ENCODE measurements at places on chromosomes 11 and 22. TPM values are rescaled to one million over a fixed set of nuclear protein-coding genes. Genes with fewer than 3 reads are reported as not detected.

DNA sequence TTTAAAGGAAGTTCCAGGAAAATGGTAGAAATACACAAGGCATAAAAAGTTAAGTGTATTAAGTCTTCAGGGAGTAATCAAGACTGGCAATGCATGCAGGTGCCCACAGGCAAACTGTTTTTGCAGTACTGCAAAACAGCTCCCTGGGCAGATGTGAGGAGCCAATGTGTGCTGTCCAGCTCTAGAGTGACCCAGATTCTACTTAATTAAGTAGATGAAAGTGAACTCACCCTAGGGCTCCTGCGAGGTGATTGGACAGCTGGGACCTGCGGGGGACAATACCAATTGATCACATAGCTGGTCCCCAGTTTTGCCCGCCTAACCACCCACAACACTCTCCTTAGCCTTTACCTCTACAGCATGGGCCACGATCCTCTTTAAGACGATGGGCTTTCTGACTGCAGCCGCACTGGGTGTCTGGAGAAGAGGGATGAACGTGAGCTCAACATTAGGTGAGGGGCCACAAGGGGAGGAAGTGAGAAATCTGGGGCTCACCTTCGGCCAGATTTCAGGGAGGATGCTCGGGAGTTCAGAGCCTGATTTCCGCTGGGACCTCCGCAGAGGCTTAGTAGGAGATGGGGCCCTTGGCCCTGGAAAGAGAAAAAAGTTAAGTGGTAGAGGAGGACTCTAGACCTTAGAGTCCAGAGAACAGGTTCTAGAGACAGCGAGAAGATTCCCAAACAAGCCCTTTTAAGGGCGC is 556 bp downstream of the CDCA5 start:
- H3K27me3 ChIP-seq = no peaks in the 10 kb centered on the region
- peak overlapping the region; percentile 75 for H3K4me3 ChIP-seq

DNA sequence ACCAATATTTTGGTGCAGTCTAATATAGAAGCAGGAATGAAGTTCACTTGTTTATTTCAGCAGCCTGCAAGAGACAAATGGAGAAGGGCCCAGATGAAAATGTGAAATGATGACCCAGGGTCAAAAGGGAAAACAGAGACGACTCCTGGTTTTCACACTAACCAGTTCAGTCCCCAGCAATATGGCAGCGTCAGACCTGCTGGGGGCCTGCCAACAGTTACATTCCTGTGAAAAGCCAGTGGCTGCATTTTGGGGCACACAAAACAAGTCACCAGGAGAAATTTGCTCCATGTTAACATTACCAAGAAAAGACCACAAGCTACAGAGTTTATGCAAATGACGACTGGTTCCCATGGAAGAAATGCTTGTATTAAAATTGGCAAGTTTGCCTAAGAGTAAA is 80.2 kb downstream of the CCDC34 start:
- no peaks in the 10 kb centered on the region for H3K27me3 ChIP-seq
- no peaks in the 10 kb centered on the region for H3K36me3 ChIP-seq
- H3K4me1 ChIP-seq = no peaks in the 10 kb centered on the region
- no peak overlapping the region for H3K27ac ChIP-seq
- no peak overlapping the region for H3K4me3 ChIP-seq

DNA sequence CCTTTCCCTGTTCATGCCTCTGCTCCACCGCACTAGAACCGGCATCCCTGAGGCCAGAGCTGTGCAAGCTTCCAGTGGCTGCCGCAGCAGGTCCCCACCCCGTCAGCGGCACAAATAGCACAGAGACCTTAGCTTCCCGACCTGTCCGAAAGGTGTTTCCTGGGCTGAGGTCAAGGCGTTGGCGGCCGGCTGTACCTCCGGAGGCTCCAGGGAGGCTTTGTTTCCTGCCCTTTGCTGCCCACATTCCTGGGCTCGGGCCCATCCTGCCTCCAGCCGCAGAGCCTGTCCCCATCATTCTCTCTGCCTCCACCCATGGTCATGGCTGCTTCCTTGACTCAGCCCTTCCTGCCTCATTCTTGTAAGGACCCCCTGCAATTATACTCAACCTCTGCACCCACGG is 31.2 kb downstream of the ARHGAP8 start:
- no peaks in the 10 kb centered on the region for H3K36me3 ChIP-seq
- H3K4me3 ChIP-seq = no peak overlapping the region
- DNase-seq = peak; percentile 77
- H3K27ac ChIP-seq = peak overlapping the region; percentile 68
- H3K27me3 ChIP-seq = no peaks in the 10 kb centered on the region

The ZNRD2 gene
- 32.6 TPM for polyA plus RNA-seq

DNA sequence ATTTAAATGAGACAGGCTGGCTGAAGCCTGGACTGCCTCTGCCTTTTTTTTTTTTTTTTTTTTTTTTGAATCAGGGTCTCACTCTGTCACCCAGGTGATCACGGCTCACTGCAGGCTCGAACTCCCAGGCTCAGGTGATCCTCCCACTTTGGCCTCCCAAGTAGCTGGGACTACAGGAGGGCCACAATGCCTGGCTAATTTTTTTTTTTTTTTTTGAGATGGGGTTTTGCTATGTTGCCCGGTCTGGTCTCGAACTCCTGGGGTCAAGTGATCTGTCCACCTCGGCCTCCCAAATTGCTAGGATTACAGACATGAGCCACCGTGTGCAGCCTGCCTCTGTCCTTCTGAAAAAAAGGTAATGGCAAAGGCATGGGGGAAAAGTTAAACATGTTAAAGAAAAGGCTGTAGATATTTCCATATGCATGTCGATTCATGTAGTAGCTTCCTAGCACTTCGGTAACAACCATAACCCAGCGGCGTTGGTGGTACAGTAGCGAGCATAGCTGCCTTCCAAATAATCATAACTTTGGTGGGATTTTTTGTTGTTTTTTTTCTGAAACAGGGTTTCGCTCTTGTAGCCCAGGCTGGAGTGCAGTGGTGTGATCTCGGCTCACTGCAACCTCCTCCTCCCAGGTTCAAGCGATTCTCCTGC is 48.8 kb downstream of the MCHR1 start:
- H3K4me1 ChIP-seq = peaks cover 13% of the 10 kb centered on the region
- H3K27me3 ChIP-seq = no peaks in the 10 kb centered on the region
- peak overlapping the region; percentile 64 for H3K27ac ChIP-seq
- no peak for DNase-seq
- no peak overlapping the region for H3K4me3 ChIP-seq

DNA sequence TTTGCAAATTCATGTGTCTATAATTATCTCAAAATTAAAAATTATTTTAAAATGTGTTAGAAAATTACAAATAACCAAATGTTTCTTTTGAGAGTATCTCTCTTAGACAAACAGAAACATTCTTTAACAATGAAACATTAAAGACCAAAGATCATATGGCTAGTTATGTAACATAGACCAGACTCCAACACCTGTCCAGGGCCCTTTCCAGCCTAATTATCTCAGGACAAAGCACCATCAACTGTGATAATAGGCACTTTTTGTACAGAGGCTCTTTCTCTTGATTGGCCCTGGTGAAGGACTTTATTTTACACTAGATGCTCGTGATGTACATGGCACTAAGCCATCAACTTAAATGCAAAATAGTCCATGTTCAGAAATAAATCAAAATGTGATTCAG is 5.0 kb upstream of the PLEKHA7 start:
- H3K4me1 ChIP-seq = peaks cover 10% of the 10 kb centered on the region
- DNase-seq = no peak
- H3K27me3 ChIP-seq = peaks cover 12% of the 10 kb centered on the region
- no peak overlapping the region for H3K27ac ChIP-seq

The GDPD4 gene
- 0.18 TPM for polyA plus RNA-seq

The TTC36 gene
- polyA plus RNA-seq = not detected

The DDX25 gene
- 0.11 TPM for polyA plus RNA-seq

- H3K27me3 ChIP-seq = no peaks in the 10 kb centered on the region
- H3K4me1 ChIP-seq = peaks cover 38% of the 10 kb centered on the region
- peak; percentile 88 for DNase-seq
- H3K36me3 ChIP-seq = no peaks in the 10 kb centered on the region
These were observed 483 bp upstream of the HYLS1 start for GRCh38 chr11:125886997-125887372.

The NAV2 gene
- polyA plus RNA-seq = 0.46 TPM

GRCh38 chr11:28448186-28448585 is 340.0 kb downstream of the METTL15 start:
- DNase-seq = no peak
- no peaks in the 10 kb centered on the region for H3K4me1 ChIP-seq
- H3K27ac ChIP-seq = no peak overlapping the region
- H3K36me3 ChIP-seq = no peaks in the 10 kb centered on the region
- no peak overlapping the region for H3K4me3 ChIP-seq

The ARHGAP8 gene
- polyA plus RNA-seq = 2.7 TPM

The SYT13 gene
- 0.11 TPM for polyA plus RNA-seq

GRCh38 chr11:128705124-128705920 is 11.4 kb downstream of the FLI1 start:
- H3K36me3 ChIP-seq = peaks cover 45% of the 10 kb centered on the region
- no peaks in the 10 kb centered on the region for H3K27me3 ChIP-seq
- no peak for DNase-seq

GRCh38 chr11:34508524-34508923 is 5.1 kb downstream of the ELF5 start:
- no peaks in the 10 kb centered on the region for H3K27me3 ChIP-seq
- DNase-seq = no peak
- H3K4me1 ChIP-seq = no peaks in the 10 kb centered on the region

The GGTLC2 gene
- not detected for polyA plus RNA-seq

The ALKBH3 gene
- polyA plus RNA-seq = 33.5 TPM

GRCh38 chr11:727859-728748 is 19.2 kb upstream of the TALDO1 start:
- peaks cover 38% of the 10 kb centered on the region for H3K4me1 ChIP-seq
- H3K27ac ChIP-seq = peak overlapping the region; percentile 61
- peak; percentile 95 for DNase-seq
- H3K27me3 ChIP-seq = peaks cover 21% of the 10 kb centered on the region
- no peak overlapping the region for H3K4me3 ChIP-seq
- no peaks in the 10 kb centered on the region for H3K36me3 ChIP-seq

GRCh38 chr22:50723991-50724390 is 14.0 kb upstream of the ACR start:
- peaks cover 87% of the 10 kb centered on the region for H3K4me1 ChIP-seq
- no peak for DNase-seq
- H3K27me3 ChIP-seq = no peaks in the 10 kb centered on the region
- H3K36me3 ChIP-seq = no peaks in the 10 kb centered on the region
- no peak overlapping the region for H3K4me3 ChIP-seq

- no peaks in the 10 kb centered on the region for H3K4me1 ChIP-seq
- H3K4me3 ChIP-seq = no peak overlapping the region
- no peaks in the 10 kb centered on the region for H3K27me3 ChIP-seq
- DNase-seq = no peak
These were observed 94.3 kb downstream of the SOX6 start for GRCh38 chr11:16261836-16262644.

The KRTAP5-10 gene
- 0.17 TPM for polyA plus RNA-seq

The MN1 gene
- 0.51 TPM for polyA plus RNA-seq

The XKR3 gene
- 0.09 TPM for polyA plus RNA-seq

GRCh38 chr11:69080257-69080995 is 31.7 kb downstream of the TPCN2 start:
- H3K36me3 ChIP-seq = no peaks in the 10 kb centered on the region
- no peaks in the 10 kb centered on the region for H3K27me3 ChIP-seq
- H3K4me1 ChIP-seq = no peaks in the 10 kb centered on the region
- peak overlapping the region; percentile 51 for H3K27ac ChIP-seq
- no peak for DNase-seq

- H3K27me3 ChIP-seq = no peaks in the 10 kb centered on the region
- H3K4me1 ChIP-seq = peaks cover 20% of the 10 kb centered on the region
- no peak for DNase-seq
- no peak overlapping the region for H3K4me3 ChIP-seq
- no peaks in the 10 kb centered on the region for H3K36me3 ChIP-seq
These were observed 24.8 kb upstream of the CLDN5 start for GRCh38 chr22:19548964-19549363.

- H3K36me3 ChIP-seq = no peaks in the 10 kb centered on the region
- H3K4me1 ChIP-seq = peaks cover 4% of the 10 kb centered on the region
- peak overlapping the region; percentile 48 for H3K27ac ChIP-seq
These were observed 559.9 kb downstream of the MN1 start for GRCh38 chr22:27241430-27242321.

The MS4A8 gene
- not detected for polyA plus RNA-seq
